Left kidney (tissue), 8 donors: ENCODE measurements at places on chromosomes 5 and 9. TPM values are rescaled to one million over a fixed set of nuclear protein-coding genes. Genes with fewer than 3 reads are reported as not detected.

DNA sequence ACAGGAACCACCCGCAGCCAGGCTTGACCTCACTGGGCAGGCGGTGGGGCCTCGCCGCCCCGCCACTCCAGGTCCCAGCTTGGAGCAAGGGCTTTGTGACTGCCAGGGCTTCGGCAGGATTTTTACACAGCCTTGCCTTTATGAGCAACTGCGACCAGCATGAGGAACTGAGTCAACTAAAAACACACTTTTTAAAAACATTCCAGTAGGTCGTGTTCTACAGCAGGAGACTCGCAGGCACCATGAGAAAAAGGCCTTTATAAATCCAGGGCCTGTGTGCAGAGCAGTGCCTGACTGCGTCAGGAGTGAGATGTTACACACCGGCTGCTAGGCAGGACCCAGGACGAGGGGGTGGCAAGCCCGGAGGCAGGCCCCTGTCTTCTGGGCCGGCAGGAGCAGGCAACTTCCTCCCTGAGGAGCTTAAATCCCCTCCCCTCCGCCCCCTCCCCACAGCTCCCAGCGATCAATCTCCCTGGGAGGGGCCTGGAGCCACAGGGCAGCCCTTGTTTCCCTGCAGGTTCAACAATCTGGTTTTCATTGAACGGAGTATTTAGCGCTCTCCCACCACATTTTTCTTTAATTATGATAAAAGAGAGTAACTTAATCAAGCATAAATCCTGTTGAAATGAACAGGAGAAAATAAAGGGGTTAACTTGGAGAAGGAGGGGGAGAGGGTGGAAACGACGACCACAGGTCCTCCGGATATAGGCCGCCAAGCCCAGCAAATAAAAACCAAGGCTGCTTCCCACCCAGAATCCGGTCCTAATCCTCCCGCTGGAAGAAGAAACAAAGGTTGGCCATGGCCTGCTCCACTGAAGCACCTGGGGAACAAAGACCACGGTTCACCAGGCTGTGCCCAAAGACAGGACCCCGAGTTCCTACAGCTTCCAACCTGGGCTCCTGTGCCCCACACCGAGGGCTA, 92.5 kb downstream of the ROR2 start:
- no peak for DNase-seq

GRCh38 chr9:94638335-94639060, 820 bp downstream of the FBP1 start:
- no peak for DNase-seq

- DNase-seq: no peak
These were observed 21.2 kb downstream of the FAXDC2 start for GRCh38 chr5:154829181-154829588.

Gene CBY3
- 0.30 TPM for polyA plus RNA-seq

Gene RETREG1
- 43.1 TPM for polyA plus RNA-seq

Gene TLE1
- polyA plus RNA-seq: 65.4 TPM

Gene SLC25A2
- polyA plus RNA-seq: 0.23 TPM
